ENCODE measurements at places on chromosomes 5 and 9.

GRCh38 chr5:57855831-57856230 lies 373.2 kb upstream of the ACTBL2 start:
- no peak for DNase-seq

GRCh38 chr9:21357479-21358460 lies 7.1 kb upstream of the IFNA6 start:
- DNase-seq = peak; percentile 9

- DNase-seq = no peak
Observed at GRCh38 chr9:122360891-122361290, 9.9 kb upstream of the PTGS1 start.

- DNase-seq = no peak
Observed at GRCh38 chr5:36239370-36240293, 2.1 kb downstream of the NADK2 start.

- no peak for DNase-seq
Observed at GRCh38 chr5:141001446-141001843, 35.2 kb downstream of the PCDHAC2 start.

DNA sequence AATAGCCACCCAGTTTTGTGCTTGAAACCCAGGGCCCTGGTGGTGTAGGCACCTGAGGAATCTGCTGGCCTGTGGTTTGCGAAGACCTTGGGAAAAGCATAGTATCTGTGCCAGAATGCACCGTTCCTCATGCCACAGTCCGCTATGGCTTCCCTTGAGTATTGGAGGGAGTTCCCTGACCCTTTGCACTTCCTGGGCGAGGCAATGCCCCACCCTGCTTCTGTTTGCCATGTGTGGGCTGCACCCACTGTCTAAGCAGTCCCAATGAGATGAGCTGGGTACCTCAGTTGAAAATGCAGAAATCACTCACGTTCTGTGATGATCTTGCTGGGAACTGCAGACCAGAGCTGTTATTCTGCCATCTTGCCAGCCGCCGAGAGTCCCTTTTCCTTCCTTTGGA lies 483.5 kb downstream of the AGTPBP1 start:
- DNase-seq = no peak

Data from thymus (tissue), 14 donors.